NCI-H82 (cell line): ENCODE measurements at places on chromosomes 6 and 20.

DNA sequence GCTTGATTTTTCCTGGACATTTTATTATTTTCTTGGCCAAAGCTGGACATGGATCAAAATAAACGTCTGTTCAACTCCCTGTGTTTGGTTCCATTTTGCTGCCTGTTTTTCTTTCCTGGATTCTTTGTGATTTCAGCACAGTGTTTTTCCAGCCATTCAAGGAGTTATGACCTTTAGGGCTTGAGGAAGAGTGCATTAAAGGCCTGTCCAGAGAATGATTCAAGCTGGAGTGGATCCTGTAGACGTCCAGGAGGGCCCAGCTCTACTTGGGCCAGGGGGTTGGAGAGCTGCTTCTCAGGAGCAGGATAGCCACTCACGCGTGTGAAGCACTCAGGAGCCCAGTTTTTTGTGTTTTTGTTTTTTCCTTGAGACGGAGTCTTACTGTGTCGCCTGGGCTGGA is 56.5 kb upstream of the IER3 start:
- no peak for DNase-seq

DNA sequence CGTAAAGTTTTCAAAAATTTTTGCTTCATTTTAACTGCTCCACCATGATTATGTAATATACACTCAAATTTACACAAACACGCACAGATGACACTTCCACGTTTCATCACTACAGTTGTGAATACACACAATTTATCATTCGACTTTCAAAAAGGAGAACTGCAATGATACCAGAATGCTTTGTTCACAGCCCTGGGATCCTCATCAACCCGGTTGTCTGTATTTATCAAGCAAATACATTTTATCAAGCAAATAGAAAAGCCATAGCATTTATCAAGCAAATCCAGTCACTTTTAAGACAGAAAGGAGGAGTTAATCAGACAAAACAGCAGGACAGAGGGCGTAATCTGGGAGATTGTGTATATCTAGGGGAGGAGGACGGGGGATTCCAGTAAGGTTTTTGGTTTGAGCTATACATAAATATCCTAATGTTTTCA is 20.3 kb upstream of the ABT1 start:
- no peak for DNase-seq

GRCh38 chr6:14944593-14944992 is 301.3 kb upstream of the JARID2 start:
- DNase-seq = no peak

DNA sequence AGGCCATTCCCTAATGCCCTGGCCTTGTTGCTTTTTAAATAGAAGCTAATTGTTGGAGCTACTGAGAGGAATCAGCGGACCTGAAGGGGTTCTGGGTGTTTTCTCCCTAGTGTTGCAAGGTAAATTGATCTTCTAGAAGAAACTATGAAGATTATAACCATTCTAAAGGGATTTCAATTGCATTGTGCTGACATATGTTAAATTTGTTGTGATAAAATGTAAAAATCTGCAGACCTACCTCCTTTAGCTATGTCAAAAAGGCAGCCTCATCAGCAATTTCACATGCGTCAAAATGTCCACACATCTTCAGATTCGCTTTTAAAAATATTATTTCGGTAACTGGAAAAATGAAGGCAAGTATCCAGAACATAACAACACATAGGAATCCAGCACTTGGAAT is 44.4 kb downstream of the IYD start:
- no peak for DNase-seq

- DNase-seq = peak; percentile 33
Observed at GRCh38 chr6:134340179-134340975, 22.5 kb upstream of the SGK1 start.

DNA sequence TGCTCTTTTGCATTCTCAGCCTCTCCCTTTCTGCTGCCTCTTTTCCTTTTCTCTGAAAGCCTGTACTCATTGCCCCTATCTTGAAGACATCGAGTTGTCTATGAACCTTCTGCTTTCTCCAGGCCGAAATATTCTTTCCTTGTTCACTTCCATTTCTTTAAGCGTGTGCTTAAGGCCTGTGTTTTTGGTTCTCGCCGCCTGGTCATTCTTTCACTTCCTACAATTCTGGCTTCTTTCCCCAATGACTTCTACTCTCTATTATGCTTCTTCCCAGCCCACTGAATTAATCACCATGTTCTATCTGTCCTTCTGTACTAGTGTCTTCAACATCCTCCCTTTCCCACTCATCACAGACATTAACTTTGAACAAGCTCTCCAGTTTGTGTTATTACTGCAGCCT is 69.6 kb downstream of the C6orf52 start:
- no peak for DNase-seq

DNA sequence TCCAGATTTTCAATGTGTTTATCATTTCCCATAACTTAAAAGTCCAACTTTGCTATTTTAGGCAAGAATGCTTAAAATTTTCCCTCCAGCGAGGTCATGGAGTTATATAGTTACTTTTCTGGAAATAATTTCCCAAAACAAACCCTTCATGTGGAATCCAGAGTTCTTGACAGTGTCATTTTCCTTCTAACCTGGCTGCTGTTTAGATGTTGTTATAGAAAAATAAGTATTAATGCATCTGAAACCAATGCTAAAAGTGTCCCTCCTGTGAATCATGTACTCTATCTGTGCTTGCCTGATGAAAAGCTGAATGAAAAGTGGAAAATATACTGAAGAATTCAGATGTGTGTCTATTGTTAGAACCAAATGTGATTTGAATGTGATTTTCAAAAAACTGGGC is 245.3 kb upstream of the HSF2 start:
- DNase-seq = no peak

DNA sequence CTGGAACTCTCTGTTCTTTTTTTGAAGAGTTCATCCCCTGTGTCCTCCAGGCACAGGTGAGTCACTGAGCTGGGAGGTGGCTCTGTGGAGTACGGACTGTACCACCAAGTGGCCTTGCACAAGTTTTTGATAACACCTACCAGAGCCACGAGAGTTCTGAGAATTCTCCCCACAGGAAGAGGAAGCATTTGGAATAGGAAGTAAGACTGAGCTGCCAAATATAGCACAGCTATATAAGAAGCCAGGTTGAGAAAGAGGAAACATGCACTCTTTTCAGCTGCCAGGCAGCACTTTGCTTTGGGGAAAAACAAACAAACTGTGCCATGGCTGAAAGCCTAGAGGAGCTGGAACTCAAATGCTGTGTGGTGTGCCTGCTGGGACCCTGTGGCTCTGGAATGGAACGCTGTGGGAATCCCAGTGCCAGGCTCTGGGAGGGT is 70.8 kb upstream of the RIPOR2 start:
- no peak for DNase-seq

GRCh38 chr6:46269447-46270229 is 98.9 kb upstream of the ENPP5 start:
- no peak for DNase-seq

- DNase-seq = no peak
Observed at GRCh38 chr6:140156131-140156530, 781.7 kb upstream of the CITED2 start.

- DNase-seq = peak; percentile 20
Observed at GRCh38 chr6:51382847-51383246, 564.2 kb downstream of the TFAP2B start.

DNA sequence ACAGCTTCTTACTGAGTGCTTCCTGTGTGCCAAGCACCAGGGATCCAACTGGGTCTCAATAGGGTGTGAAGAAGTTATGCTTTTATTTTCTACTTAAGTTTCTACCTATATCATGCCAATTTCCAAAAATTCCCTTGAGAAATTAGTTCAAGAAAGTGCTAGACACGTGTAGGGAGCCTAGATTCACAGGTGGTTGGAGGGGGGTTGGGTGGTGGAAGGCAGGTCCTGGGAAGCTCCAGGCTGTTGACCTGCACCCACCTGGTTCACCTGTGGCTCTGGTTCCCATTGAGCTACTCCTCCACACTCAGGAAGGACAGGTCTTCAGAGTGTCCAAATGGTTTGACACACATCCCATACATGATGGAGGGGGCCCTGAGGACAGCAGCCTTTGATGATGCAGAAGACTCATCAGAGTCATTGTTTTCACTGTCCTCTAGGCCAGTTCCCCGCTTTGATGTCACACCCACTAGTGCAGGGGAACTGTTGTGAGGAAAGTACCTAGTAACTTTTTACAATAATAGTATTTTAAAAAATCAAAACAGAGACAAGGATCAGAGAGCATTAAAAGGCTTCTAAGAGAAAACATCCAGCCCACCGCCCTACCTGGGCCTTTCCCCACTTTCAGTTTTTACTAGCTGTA is 39.8 kb upstream of the MYL9 start:
- no peak for DNase-seq
